Smooth muscle cell of the coronary artery (primary cell): ENCODE measurements at places on chromosomes 11 and 22. TPM values are rescaled to one million over a fixed set of nuclear protein-coding genes. Genes with fewer than 3 reads are reported as not detected.

The TREH gene
- total RNA-seq = 0.08 and 0.12 TPM in 2 replicates

The OR52E5 gene
- not detected in 2 replicates for total RNA-seq

The TRIM3 gene
- total RNA-seq = 22.0 and 32.1 TPM in 2 replicates

The TSKU gene
- 6.2 and 9.9 TPM in 2 replicates for total RNA-seq

The NECTIN1 gene
- total RNA-seq = 2.5 and 2.6 TPM in 2 replicates

The OR52E8 gene
- total RNA-seq = not detected in 2 replicates

The JAML gene
- not detected in 2 replicates for total RNA-seq

The IL17REL gene
- total RNA-seq = not detected in 2 replicates

The BET1L gene
- total RNA-seq = 17.9 and 26.1 TPM in 2 replicates

The SLC22A6 gene
- not detected in 2 replicates for total RNA-seq

The HYOU1 gene
- 73.9 and 160 TPM in 2 replicates for total RNA-seq

The SHANK2 gene
- total RNA-seq = 0.30 and 2.2 TPM in 2 replicates

The FOLR2 gene
- not detected in 2 replicates for total RNA-seq

The EFEMP2 gene
- 81.4 and 103 TPM in 2 replicates for total RNA-seq

The KMT5B gene
- total RNA-seq = 23.4 and 23.5 TPM in 2 replicates

The GUCY1A2 gene
- 0.59 and 0.75 TPM in 2 replicates for total RNA-seq

The CALCB gene
- not detected in 2 replicates for total RNA-seq

The SERHL2 gene
- 2.6 and 4.4 TPM in 2 replicates for total RNA-seq

The ANKRD49 gene
- 6.8 and 8.7 TPM in 2 replicates for total RNA-seq

The ADORA2A gene
- total RNA-seq = 0.35 and 15.0 TPM in 2 replicates

The UCP3 gene
- total RNA-seq = 0.08 and 0.12 TPM in 2 replicates

The IL18BP gene
- total RNA-seq = 1.9 and 3.8 TPM in 2 replicates

The BRSK2 gene
- 0.23 and 0.47 TPM in 2 replicates for total RNA-seq

The SOX6 gene
- total RNA-seq = 0.12 and 8.0 TPM in 2 replicates

The ATP5MG gene
- 126 and 165 TPM in 2 replicates for total RNA-seq
